ENCODE measurements at places on chromosomes 5 and 9.
A peak's percentile ranks its signal among the peaks of the same experiment; 100 is the strongest.

DNA sequence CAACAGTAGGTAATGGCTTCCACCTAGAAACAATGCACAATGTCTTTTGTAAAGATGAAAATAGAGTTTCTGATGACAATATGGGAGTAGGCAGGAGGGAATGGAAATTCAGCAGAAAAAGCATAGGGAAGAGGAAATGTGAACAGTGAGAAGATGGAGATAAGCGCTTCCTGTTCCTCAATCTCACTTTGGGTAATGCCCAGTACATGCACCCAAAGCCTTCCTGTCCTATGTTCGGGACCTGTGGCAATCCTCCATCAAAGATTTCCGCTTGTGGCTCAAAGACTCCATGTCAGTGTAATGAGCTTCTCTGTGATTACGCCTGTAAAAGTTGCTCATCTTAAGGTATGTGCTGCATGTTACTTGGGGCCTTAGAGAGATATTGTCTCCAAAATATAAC, 2.7 kb downstream of the UGT3A1 start:
- no peak for DNase-seq

- DNase-seq, result peak; percentile 37
These were observed 722 bp downstream of the SLC22A4 start for GRCh38 chr5:132294728-132295504.

DNA sequence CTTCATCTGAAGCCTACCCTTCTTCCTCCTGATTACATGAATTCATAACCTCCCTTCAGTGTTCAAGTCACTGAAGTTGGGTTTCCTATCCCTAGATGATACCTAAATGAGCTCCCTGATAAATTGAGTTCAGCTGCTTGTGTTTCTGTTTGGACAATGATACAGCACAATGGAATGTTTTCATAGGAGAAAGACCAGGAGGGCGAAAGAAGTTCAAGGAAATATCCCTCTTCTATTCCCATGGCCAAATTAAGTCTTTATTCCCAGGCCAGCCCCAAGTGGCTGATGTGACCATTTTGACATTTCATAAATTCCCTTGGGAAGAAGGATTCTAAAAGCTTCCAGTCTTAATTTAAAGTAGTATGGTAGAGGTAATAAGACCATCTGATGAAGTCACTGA, 555.8 kb upstream of the CLINT1 start:
- no peak for DNase-seq

DNA sequence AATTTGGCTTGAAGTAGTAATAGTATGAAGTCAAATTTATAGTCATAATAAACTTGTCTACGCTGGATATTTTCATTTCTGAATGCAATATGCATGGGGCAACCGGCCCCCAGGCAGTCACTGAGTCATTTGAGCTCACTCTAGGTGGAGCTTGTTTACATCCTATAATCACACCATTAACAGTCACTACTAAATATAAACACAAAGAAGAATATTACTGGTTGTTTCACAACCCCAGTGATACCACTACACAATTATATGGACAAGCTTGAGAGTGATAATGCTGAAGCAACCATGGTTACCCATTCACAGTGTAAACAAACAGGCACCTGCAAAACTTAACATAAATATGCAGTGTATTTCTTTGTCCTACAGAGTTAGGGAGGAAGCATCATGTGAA, 68.7 kb downstream of the MARCHF3 start:
- DNase-seq, result no peak

DNA sequence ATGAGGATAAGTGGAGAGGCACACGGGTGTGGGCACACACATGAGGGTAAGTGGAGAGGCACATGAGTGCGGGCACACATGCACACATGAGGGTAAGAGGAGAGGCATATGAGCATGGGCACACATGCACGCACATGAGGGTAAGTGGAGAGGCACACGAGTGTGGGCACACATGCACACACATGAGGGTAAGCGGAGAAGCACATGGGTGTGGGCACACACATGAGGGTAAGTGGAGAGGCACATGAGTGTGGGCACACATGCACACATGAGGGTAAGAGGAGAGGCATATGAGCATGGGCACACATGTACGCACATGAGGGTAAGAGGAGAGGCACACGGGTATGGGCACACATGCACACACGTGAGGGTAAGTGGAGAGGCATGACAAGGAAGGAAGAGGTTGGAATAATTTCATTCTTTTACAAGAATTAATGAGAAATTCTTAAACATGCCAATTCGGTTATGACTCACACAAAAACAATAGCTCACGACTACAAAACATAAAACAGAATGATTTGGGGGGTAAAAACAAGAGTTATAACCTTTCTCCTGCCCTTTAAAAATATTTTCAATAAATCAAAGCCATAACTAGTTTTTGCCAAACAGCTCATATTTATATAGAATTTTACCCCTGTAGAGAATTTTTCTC, 67.5 kb downstream of the APBA1 start:
- no peak for DNase-seq

DNA sequence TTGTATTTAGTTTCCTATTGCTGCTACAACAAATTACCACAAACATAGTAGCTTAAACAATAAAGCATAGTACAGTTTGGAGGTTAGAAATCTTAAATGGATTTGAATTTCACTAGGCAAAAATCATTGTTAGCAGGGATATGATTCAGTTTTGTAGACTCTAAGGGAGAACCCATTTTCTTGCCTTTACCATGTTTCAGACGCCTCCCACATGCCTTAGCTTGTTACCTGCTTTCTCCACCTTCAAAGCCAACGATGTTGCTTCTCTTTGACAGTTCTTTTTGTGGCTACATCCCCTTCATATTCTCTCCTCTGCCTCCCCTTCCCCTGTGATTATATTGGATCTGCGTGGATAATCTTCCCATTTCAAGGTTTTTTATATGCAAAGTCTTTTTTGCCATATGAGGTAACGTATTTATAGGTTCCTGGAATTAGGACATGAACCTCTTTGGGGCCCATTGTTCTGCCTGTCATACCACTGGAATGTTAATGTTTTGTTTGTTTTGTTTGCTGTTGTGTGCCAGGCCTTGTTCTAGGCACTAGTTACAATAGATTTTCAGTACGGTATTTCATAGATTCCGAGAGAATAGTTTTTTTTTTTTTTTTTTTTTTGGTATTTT, 54.1 kb downstream of the UHRF2 start:
- no peak for DNase-seq

DNA sequence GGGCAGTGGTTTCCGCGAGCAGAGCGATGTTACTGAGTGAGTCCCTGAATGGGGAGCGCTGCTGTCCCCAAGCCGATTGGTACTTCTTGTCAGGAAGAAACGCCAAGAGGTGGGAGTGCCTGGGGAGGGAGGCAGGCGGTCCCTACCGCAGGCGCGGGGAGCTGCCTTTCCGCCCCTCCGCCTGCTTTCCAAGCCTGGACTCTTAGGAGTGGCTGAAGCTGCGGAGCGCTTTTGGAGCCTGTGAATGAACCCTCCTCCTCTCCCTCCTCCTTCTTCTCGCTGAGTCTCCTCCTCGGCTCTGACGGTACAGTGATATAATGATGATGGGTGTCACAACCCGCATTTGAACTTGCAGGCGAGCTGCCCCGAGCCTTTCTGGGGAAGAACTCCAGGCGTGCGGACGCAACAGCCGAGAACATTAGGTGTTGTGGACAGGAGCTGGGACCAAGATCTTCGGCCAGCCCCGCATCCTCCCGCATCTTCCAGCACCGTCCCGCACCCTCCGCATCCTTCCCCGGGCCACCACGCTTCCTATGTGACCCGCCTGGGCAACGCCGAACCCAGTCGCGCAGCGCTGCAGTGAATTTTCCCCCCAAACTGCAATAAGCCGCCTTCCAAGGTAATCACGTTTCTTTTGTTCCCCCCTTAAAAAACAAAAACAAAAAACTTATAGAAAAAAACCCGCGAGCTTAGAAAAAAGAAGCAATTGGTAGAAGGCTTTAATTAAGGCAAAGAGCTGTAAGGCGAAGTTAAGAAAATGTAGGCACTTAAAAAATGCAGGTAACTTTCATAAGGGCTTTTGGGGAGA, at the start of gene VCAN:
TSS of gene VCAN (plus strand) at position 340 of the 808 bp plus-strand sequence. CDS start 11,775 bp downstream, outside the sequence.
- DNase-seq, result peak; percentile 44

DNA sequence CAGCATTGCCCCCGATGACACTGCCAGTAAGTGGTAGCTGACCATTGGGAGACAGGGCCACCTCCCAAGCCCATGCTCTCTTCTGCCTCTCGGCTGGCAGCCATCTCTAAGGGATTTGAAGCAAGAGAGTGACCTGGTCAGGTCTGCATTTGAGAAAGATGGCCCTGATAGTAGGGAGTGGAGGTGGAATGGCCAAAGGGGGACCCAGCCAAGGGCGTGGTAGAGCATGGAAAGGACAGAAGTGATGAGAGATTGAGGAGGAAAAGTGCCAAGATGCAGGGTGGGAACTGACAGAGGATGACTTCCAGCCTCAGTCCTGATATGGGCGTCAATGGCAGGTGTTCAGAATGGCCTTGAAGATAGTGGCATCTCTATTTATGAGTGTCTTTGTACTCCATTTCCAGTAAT, 9.0 kb downstream of the ABL1 start:
- DNase-seq, result no peak
